Stimulated activated naive CD8-positive, alpha-beta T cell treated with anti-CD3 and anti-CD28 coated beads, Interleukin-15, Interleukin-2, amounts not matched to agents 100 U/mL and 50 U/mL, for 24 hours (primary cell): ENCODE measurements at places on chromosomes 12 and 14.

DNA sequence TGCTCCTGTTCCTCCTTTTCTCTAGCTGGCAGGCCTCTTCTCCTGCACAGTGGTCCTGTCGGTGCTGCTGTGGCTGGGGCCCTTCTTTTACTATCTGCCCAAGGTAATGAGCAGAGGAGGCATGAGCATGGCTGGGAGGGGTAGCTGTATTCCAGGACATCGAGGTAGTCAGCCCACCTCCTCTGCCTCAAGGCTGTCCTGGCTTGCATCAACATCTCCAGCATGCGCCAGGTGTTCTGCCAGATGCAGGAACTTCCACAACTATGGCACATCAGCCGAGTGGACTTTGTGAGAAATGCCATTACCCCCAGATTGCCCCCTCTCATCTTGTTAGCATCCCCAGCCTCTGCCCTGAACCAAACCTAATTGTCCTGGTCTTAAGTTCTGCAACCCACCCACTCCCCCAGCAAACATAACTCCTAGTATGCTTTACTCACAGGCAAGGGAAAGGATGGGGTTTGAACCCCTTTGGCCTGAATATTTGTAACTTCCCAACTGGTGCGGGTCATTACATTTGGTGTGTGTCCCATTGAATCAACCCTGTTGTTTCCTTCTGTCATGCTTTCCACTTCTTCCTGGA, 9.1 kb downstream of the B4GALNT1 start:
- no peak for DNase-seq

GRCh38 chr14:71247106-71247505, 339.8 kb downstream of the PCNX1 start:
- DNase-seq: no peak

DNA sequence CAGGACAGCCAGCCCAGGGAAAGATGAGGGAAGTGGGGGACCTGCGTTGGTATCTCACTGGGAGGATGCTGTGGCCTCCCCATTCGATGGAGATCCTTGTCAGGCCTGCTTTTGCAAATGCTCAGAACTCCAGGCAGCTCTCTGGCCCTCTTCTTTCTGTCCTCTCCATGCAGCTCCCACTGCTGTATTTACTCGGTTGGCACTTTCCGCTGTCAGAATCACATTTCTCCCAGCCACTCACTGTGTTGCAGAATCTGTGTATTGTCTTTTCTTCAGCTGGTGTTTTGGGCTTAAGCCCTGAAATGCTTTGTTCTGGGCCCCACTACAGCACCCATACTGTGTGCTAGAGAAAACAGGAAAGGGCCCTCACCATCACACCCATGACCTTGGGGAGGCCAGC, 401.1 kb downstream of the RGS6 start:
- DNase-seq: no peak

- DNase-seq: no peak
These were observed 8.7 kb upstream of the A2ML1 start for GRCh38 chr12:8813572-8814357.
